ENCODE measurements at places on chromosomes 5 and 9.

- DNase-seq: no peak
These were observed 117.5 kb downstream of the BOD1 start for GRCh38 chr5:173498739-173499470.

GRCh38 chr5:2861605-2862004 lies 110.1 kb upstream of the IRX2 start:
- peak; percentile 11 for DNase-seq

DNA sequence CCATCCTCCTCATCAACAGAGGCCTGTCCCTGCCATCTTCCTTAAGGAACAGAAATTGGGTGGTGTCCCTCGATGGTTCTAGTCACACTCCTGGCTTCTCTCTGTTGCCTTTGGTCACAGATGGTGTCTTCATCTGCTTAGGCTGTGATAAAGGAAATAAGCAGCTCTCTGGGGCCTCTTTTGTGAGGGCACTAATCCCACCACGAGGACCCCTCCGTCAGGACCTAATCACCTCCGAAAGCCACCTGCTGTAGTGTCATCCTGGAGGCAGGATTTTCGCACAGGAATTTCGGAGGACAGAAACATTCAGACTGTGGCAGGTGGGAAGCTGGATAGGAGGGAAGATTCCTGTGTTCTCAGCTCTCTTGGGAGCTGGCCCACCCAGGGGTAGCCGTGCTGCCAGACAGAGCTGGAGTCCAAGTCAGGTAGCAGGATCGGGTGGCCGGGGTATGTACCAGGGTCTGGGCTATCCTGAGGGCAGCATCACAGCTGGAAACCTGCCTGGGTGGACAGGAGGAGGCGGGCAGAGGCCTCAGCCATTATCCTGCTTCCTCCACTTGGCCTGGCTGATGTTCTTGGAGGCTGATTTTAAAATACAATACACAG lies 59.5 kb downstream of the ANKRD33B start:
- DNase-seq: no peak

DNA sequence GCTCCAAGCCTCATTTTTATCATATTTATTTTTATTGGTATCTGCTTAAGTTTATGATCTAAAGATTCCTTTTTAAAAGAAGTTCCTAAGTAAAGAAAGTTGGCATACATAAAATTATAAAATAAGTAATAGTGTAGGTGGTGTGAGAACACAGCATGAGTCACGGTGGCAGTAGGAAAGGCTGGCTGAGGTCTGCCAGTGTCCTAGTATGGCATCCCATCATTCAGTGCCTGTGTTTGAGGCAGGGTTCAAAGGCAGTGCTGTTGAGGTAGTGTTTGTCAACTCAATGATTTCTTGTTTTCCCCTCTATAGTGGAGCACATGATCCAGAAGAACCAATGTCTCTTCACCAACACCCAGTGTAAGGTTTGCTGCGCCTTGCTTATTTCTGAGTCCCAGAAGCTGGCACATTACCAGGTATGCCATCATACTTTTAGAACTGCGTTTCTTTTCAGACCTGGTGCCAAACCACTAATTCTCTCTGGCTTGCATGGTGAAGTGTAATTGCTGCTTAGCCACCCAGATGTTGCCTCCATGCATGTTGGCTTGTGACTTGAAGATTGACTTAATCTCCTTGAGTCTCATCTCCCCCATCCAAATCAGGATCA lies 18.4 kb downstream of the ZNF346 start:
- DNase-seq: peak; percentile 61

DNA sequence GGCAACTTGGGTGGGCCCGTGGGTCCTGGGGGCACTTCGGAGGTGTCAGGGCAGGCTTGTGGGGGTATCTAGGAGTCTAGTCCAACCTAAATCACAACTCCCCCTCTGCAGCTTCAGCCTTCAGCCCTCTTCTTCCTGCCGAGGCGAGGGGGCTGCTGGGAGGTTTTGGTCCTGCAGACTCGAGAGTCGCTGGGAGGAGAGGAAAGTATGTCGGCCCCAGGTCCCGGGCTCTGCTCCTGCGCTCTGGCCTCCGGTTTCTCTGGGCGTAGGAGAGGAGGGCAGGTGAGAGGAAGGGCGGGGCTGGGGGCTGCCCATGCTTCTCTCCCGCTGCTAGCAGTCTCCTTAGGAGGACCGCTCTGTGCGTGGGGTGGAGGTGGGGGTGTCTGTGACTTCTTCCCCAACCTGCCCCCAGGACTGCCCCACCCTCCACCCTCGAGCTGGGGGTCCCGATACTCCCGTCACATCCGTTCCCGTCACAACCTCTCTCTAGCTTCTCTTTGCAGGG lies 139.8 kb upstream of the COL5A1 start:
- DNase-seq: no peak

DNA sequence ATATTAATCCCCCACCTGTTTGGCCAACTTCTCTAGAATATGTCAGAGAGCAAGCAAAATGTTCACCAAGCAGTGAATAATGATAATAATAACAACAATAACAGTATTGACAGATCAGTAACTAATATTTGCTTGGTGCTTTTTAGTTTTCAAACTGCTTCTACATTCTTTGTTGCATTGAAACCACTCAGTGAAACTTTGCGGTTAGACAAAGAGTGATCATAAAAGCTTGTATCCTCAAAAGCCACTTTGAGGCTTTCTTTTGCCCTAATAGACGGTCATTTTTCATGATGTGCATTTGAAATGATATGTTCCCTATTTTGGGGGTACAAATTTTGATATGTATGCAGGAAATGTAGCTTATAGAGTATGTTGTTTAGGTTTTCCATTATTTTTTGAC lies 43.6 kb upstream of the PTGS1 start:
- DNase-seq: no peak

Measured in fibroblast of skin of right quadriceps (primary cell).